Thyroid gland (tissue), 4 donors: ENCODE measurements at places on chromosomes 2 and 18. TPM values are rescaled to one million over a fixed set of nuclear protein-coding genes. Genes with fewer than 3 reads are reported as not detected.

LYPD1 gene
- 0.45 TPM for total RNA-seq

PID1 gene
- 24.1 TPM for total RNA-seq

FEV gene
- total RNA-seq: not detected

SERPINB4 gene
- not detected for total RNA-seq

ASPRV1 gene
- 1.7 TPM for total RNA-seq

HOXD9 gene
- total RNA-seq: 0.83 TPM

DNA sequence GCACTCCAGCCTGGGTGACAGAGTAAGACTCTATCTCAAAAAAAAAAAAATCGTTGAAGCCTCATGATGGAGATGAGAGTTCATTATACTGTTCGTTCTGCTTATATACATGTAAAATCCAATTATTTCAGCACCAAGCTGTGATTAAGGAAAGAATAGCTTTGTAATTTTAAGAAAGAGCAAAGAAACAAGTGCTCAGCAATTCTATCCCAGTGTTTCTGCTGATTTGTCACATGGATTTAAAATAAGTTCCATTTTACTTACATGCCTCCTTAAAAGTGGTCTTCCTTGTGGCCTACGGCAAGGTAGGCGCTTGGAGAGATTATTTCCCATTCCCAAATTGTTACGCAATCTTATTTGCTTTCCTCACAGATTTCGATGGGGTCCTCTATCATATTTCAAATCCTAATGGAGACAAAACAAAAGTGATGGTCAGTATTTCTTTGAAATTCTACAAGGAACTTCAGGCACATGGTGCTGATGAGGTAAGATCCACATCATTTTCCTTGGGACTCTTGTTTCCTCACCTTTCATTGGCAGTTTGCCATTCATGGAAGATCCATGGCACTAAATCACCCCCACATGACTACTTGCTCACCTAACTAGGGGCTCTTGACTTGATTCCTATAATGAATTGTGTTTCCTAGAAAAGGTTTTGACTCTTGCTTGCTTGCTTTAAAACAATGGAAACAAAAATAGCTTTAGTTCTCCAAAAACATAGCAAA lies 11.5 kb downstream of the ARPC2 start:
- H3K27ac ChIP-seq: no peak overlapping the region
- no peak overlapping the region for H3K4me3 ChIP-seq
- no peaks in the 10 kb centered on the region for H3K27me3 ChIP-seq
- DNase-seq: no peak

- H3K27ac ChIP-seq: peak overlapping the region; percentile 3
- no peaks in the 10 kb centered on the region for H3K36me3 ChIP-seq
- DNase-seq: peak; percentile 81
- H3K4me3 ChIP-seq: no peak overlapping the region
- peaks cover 4% of the 10 kb centered on the region for H3K4me1 ChIP-seq
Measured at GRCh38 chr2:223613017-223613950, 11.1 kb upstream of the SCG2 start.

DNA sequence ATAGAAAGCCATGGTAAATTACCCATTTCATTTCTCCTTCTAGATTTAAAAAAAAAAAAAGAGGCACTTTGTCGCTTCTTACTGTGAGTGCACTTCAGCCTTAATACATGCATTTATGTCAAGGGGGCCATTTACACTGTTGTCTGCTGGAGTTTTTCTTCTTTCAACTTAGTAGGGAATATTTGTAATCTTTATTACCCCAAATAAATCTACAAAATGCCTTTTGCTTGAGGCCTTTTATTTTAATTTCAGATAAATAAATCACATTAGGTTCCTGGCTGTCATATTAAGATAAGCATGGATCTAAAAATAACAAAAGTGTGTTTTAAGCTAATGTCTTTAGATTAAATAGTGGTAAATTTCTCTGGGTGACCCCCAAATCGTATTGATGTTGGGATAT lies 276.0 kb downstream of the NCKAP5 start:
- H3K4me3 ChIP-seq: no peak overlapping the region
- no peaks in the 10 kb centered on the region for H3K36me3 ChIP-seq
- no peak overlapping the region for H3K27ac ChIP-seq
- DNase-seq: no peak

GRCh38 chr18:75638223-75638775 lies 210.8 kb upstream of the SMIM21 start:
- H3K4me3 ChIP-seq: no peak overlapping the region
- no peak overlapping the region for H3K27ac ChIP-seq
- no peaks in the 10 kb centered on the region for H3K27me3 ChIP-seq

DNA sequence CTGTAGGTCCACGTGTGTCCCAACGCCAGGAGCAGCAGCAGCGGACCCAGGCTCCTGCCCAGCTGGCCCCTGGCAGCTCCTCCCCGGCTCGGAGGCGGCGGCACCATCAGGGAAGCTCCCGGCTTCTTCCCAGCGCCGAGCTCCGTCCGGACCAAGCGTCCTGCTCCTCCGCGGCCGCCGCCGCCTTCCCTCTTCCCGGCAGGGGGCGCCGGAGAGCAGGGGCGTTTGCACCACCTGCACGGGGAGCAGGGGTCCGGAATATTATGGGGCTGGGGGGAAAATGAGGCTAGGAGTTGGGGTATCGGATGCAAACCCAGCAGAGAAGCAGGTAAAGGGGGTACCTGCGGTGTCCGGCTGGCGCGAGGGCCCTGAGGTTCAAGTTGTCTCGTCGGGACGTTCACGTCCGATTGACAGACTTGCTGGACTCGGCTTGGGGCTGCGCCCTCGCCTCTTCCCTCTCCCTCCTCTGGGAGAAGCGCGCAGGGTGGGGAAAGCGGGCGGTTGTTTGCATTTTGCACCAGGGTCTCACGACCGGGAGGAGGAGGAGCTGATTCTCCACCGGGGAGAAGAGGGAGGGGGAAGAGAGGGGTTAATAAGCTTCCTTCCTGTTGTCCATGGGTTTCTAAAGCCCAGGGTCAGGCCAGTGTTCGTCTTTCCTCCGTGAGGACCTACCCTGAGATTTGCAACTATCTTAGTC lies at the start of gene CCBE1:
Gene CCBE1, minus strand, starts transcription at position 188 of the 697 bp plus-strand sequence.
- peaks cover 6% of the 10 kb centered on the region for H3K27me3 ChIP-seq
- H3K4me1 ChIP-seq: peaks cover 14% of the 10 kb centered on the region
- no peaks in the 10 kb centered on the region for H3K36me3 ChIP-seq

- no peaks in the 10 kb centered on the region for H3K4me1 ChIP-seq
- no peaks in the 10 kb centered on the region for H3K36me3 ChIP-seq
- no peak overlapping the region for H3K4me3 ChIP-seq
- H3K27ac ChIP-seq: peak overlapping the region; percentile 15
Measured at GRCh38 chr2:12884713-12885282, 168.1 kb downstream of the TRIB2 start.

DNA sequence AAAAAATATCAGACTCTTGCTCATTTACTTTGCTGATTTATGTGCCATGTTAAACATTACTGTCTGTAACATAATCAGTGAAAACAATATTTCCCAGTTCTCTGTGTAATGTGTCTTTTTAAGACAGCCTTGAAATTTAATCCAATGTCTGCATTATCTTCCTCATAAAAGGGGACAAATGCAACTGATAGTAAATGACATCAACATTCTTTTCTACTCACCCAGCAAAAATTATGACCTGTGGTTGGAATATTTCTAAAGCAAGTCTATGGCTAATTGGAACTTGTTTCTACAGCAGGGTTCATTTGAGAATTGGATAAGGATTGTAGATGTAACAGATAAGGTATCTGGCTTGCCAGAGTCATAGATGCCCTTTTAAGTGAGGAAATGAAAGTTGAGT lies 34.8 kb downstream of the C1D start:
- H3K4me3 ChIP-seq: no peak overlapping the region
- no peak overlapping the region for H3K27ac ChIP-seq
- H3K4me1 ChIP-seq: no peaks in the 10 kb centered on the region
- no peaks in the 10 kb centered on the region for H3K36me3 ChIP-seq

- H3K27me3 ChIP-seq: no peaks in the 10 kb centered on the region
- no peak overlapping the region for H3K27ac ChIP-seq
- DNase-seq: no peak
- no peak overlapping the region for H3K4me3 ChIP-seq
- H3K4me1 ChIP-seq: no peaks in the 10 kb centered on the region
Measured at GRCh38 chr18:40041951-40042350, 1913.1 kb upstream of the PIK3C3 start.

DNA sequence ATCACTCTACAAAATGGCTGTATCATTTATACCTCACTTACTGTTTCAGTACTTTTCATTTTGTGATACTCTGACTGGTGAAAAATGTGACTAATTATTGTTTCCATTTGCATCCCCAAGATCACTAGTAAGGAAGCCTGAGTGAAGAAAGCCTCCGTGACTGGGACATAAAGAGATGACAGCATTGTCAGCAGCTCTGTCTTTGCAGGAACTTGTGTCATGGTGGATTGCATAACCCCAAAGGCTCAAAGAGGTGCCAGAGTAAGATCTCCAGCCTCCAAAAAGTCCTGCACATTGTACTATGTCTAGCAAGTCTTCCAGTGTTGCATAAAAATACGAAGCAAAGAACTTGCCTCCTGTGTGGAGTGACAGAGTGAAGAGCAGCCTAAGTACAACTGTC lies 187.5 kb upstream of the CRIM1 start:
- no peaks in the 10 kb centered on the region for H3K4me1 ChIP-seq
- H3K27ac ChIP-seq: no peak overlapping the region
- no peak overlapping the region for H3K4me3 ChIP-seq
- no peaks in the 10 kb centered on the region for H3K27me3 ChIP-seq
- no peaks in the 10 kb centered on the region for H3K36me3 ChIP-seq

- peaks cover 45% of the 10 kb centered on the region for H3K36me3 ChIP-seq
- H3K27me3 ChIP-seq: no peaks in the 10 kb centered on the region
- peak overlapping the region; percentile 99 for H3K27ac ChIP-seq
- H3K4me3 ChIP-seq: no peak overlapping the region
- H3K4me1 ChIP-seq: peaks cover 30% of the 10 kb centered on the region
Measured at GRCh38 chr2:43221124-43221762, 5.2 kb downstream of the ZFP36L2 start.

GRCh38 chr2:166417669-166418068 lies 41.9 kb upstream of the SCN9A start:
- no peaks in the 10 kb centered on the region for H3K27me3 ChIP-seq
- no peak for DNase-seq
- no peaks in the 10 kb centered on the region for H3K4me1 ChIP-seq
- no peaks in the 10 kb centered on the region for H3K36me3 ChIP-seq
- no peak overlapping the region for H3K4me3 ChIP-seq
- H3K27ac ChIP-seq: no peak overlapping the region

GRCh38 chr2:60695793-60696192 lies 60.3 kb upstream of the PAPOLG start:
- H3K4me1 ChIP-seq: no peaks in the 10 kb centered on the region
- H3K36me3 ChIP-seq: no peaks in the 10 kb centered on the region
- no peak for DNase-seq
- H3K27me3 ChIP-seq: no peaks in the 10 kb centered on the region

- DNase-seq: no peak
- no peaks in the 10 kb centered on the region for H3K27me3 ChIP-seq
- H3K36me3 ChIP-seq: no peaks in the 10 kb centered on the region
- no peaks in the 10 kb centered on the region for H3K4me1 ChIP-seq
- no peak overlapping the region for H3K4me3 ChIP-seq
Measured at GRCh38 chr2:151049746-151050145, 211.9 kb downstream of the RBM43 start.

- H3K27ac ChIP-seq: no peak overlapping the region
- no peaks in the 10 kb centered on the region for H3K27me3 ChIP-seq
- DNase-seq: peak; percentile 60
Measured at GRCh38 chr2:161237392-161238264, 70.6 kb upstream of the PSMD14 start.

- peaks cover 59% of the 10 kb centered on the region for H3K4me1 ChIP-seq
- no peaks in the 10 kb centered on the region for H3K36me3 ChIP-seq
- H3K4me3 ChIP-seq: peak overlapping the region; percentile 70
- DNase-seq: peak; percentile 46
- no peaks in the 10 kb centered on the region for H3K27me3 ChIP-seq
Measured at GRCh38 chr2:222861411-222862105, 722 bp downstream of the ACSL3 start.

GRCh38 chr18:58128381-58129374 lies 84.7 kb downstream of the NEDD4L start:
- DNase-seq: no peak
- no peaks in the 10 kb centered on the region for H3K36me3 ChIP-seq
- H3K4me1 ChIP-seq: no peaks in the 10 kb centered on the region
- no peak overlapping the region for H3K27ac ChIP-seq
- H3K27me3 ChIP-seq: no peaks in the 10 kb centered on the region

- DNase-seq: peak; percentile 78
- no peaks in the 10 kb centered on the region for H3K36me3 ChIP-seq
- H3K27me3 ChIP-seq: no peaks in the 10 kb centered on the region
- H3K27ac ChIP-seq: peak overlapping the region; percentile 67
- H3K4me1 ChIP-seq: peaks cover 75% of the 10 kb centered on the region
- H3K4me3 ChIP-seq: no peak overlapping the region
Measured at GRCh38 chr2:26710743-26711456, 18.4 kb downstream of the KCNK3 start.

GRCh38 chr2:144248350-144249034 lies 271.4 kb downstream of the ZEB2 start:
- DNase-seq: no peak
- H3K36me3 ChIP-seq: no peaks in the 10 kb centered on the region
- no peaks in the 10 kb centered on the region for H3K27me3 ChIP-seq

DNA sequence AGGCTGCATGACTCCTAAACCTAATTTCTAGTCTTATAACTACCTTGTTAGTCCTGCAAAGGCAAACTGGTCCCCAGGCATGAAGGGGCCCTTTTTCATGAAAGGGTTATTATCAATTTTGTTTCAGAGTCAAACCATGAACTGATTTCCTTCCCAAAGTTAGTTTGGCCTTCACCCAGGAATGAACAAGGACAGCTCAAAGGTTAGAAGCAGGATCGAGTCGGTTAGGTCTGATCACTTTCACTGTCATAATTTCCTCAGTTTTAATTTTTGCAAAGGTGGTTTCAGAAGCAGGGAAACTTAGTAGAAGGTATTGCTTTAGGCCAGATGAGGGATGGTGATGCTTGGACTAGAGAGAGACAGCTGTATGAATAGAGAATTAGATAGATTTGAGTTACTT lies 8.7 kb upstream of the ALS2 start:
- no peaks in the 10 kb centered on the region for H3K4me1 ChIP-seq
- no peaks in the 10 kb centered on the region for H3K27me3 ChIP-seq
- no peak overlapping the region for H3K4me3 ChIP-seq
- no peak for DNase-seq
- H3K36me3 ChIP-seq: no peaks in the 10 kb centered on the region

GRCh38 chr2:13488965-13489364 lies 772.2 kb downstream of the TRIB2 start:
- no peaks in the 10 kb centered on the region for H3K4me1 ChIP-seq
- no peaks in the 10 kb centered on the region for H3K27me3 ChIP-seq
- no peak for DNase-seq
- no peaks in the 10 kb centered on the region for H3K36me3 ChIP-seq
- H3K4me3 ChIP-seq: no peak overlapping the region
- no peak overlapping the region for H3K27ac ChIP-seq
